ENCODE measurements at places on chromosomes 4 and X.

GRCh38 chr4:90165883-90166282 is 38.7 kb downstream of the CCSER1 start:
- no peak for DNase-seq

GRCh38 chr4:6942238-6942800 is 32.7 kb downstream of the TBC1D14 start:
- DNase-seq, result no peak

GRCh38 chrX:130085551-130086446 is 24.5 kb downstream of the ELF4 start:
- no peak for DNase-seq

DNA sequence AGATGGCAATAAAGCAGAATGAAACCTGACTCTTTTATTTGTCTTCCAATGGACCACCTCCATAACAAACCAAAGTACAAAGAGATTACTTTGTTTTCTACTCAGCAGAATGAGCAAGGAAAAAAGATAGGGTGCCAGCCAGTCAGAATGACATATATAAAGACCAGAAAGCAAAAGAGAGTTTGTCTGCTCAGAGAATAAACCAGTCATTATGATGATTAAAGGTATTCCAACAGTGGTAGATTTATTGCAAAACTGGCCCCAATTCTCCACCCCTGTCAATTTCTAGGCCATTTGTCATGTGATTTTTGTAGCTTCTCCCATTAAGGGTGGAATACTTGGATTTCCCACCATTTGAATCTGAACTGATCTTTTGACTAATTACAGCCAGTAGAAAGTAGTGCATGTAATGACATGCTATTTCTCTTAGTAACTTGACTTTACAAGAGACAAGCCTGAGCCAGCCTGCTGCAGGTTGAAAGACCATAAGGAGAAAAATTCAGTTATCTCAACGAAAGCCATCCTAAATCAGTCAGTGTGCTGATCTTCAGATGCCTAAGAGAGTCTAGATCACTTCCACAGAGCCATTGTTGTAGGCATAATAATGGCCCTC is 203.1 kb downstream of the EPHA5 start:
- no peak for DNase-seq

- DNase-seq, result no peak
Measured at GRCh38 chr4:69056921-69057550, 39.2 kb upstream of the UGT2B7 start.

DNA sequence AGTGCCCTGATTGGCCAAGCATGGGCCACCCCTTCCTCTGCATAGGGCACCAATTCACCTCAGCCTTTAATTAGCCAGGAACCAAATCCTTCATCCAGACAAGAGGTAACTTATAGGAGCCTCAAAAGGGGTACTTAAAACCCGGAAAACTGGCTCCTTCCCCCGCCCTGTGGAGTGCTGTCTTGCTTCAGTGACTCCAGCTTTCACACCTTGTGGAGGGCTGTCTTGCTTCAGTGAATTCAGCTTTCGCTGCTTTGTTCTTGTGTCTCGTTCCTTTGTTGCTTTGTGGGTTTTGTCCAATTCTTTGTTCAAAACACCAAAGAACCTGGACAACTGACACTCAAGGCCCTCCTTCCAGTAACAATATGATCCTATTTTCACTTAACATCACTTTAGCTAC is 82.2 kb upstream of the FRG1 start:
- no peak for DNase-seq

DNA sequence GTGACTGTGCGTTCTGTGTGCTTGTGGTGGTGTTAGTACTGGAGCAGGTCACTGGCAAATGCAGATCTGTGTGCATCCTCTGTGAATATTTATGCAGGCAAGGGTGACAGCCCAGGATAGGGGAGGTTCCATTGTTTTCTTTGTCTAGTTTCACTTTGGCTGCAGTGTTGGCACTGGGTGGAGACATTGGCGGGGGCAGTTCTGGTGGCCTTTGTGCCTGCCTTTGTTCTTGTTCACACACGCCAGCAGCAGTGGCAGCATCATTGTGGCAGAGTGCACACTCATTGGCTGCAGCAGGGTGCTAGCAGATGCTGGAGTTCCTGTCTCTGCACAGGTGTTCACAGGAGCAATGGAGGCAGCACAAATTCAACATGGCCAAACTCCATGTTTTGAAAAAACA is 495.3 kb downstream of the UBE2NL start:
- DNase-seq, result no peak

- no peak for DNase-seq
Measured at GRCh38 chr4:163967263-163967662, 472.8 kb downstream of the TMA16 start.

- no peak for DNase-seq
Measured at GRCh38 chr4:39085891-39086290, 23.9 kb downstream of the KLHL5 start.

DNA sequence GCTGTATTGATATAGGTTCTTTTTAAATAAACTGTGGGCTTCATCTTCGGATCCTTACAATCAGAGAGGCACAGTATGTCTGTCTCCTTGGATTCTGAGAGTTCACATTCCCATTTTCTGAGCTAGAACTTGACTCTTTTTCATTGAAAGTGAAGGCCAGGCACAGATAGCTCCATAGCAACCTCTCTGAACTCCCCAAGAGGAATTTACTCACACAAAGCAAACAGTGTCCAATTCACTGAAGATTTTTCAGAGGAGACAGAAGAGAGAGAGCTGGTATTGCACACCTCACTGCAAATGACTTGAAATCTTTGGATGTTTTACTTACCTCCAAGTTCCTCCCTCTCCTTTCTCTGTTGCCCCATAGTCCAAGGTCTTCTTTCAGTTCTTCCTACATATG is 130.9 kb upstream of the CASK start:
- DNase-seq, result no peak

DNA sequence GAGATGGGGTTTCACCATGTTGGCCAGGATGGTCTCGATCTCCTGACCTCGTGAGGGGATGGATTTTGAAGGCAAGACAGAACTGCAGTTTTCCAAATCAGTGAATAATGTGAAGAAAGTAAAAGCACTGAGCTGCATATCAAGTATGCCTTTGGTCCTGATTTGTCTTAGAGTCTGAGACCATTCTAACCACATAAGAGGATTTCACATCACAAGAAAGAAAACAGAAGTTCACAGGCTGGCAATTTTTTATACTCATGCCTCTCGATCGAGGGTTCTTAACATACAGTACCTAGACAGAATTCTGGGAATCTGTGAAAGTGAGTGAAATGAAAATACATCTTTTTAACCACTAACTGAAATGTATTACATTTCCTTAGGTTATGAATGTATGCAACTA is 23.3 kb downstream of the CHIC2 start:
- no peak for DNase-seq

DNA sequence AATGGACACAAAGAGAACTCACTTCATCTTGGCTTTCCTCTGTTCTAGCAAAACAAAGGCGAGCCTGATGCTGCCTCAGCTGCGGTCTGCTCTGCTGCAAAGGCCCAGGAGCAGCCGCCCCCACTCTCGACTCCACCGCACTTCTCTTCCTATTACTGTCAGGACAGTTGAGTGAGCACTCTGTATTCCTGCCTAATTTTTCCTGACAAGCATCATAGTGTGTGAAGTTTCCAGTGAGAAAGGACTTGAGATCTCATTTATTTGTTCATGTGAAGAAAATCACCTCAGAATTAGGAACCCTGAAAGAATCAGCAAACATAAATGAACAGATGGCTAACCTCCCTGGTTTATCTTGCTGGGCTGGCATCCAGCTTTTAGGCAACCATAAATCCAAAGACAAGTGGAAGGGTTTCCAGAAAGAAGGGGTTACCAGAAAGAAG is 15.6 kb downstream of the SCARB2 start:
- DNase-seq, result no peak

DNA sequence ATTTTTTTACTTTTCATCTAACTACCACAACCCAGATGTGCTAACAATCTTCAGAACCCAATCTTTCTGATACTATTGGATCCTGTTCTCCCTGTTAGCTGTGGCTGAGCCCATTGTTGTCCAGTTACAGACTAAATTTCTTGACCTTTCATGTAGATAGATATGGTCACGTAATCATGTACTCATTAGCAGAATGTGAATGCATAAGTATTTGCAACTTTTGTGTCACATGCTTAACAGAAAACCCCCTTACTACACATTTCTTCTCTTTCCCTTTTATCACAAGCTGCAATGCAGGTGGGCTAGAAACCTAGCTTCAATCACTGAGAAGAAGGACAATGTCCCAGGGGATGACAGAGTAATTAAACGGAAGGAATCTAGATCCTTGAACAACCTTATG is 13.1 kb upstream of the FAM13A start:
- no peak for DNase-seq

DNA sequence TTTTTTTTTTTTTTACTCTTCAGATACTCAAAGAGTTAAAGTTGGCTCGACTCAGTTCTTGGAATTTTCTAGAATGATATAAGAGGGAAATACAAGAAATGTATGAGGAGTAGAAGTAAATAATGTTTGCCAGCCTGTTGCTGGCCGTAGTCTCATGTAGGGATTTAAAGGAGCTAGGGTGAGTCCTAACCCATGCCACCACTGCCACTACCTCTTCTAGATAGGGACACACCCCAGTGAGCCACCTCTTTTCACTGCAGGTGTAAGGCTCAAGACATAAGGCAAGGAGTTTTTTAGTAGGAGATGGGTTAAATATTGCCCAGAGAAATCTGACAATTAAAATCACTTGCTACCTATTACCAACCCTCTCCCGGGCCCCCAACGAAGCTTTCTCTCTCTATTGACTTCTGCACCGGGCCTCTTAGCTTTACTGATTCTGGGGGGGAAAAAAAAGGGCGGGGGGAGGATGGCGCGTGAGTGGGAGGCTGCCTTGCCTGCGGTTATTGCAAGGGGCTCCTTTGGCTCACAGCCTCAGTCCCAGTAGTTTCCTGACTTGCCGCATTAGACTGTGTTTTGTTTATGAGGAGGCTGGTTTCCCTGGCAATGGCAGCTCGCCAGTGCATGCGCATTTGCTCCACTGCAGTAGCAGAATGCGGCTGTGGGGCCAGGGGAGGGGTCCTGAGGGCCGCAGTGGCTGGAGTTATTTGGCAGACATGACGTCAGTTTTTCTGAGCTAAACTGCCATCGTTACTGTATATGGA is 3.0 kb downstream of the LINC00632 start:
- no peak for DNase-seq

GRCh38 chr4:186201535-186202230 is 10.3 kb downstream of the CYP4V2 start:
- peak; percentile 37 for DNase-seq

GRCh38 chr4:177455561-177455970 is 13.3 kb upstream of the AGA start:
- DNase-seq, result no peak

DNA sequence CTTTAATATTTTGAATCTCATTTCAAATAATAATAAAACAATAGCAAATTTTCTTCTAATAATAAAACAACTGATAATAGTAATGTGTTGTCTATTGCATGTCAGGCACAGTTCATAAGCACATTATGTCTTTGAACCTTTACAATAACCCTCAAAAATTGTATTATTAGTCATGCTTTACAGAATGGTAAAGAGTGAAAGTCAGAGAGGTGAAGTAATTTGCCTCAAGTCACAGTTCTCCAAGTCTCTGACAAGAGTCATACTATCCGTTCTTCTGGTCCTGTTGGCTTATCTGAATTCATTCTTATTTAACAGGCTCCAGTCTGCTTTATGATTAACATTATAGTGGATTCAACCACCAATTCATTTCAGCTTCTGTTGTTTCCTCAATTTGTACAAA is 313.0 kb downstream of the AFF2 start:
- DNase-seq, result no peak

DNA sequence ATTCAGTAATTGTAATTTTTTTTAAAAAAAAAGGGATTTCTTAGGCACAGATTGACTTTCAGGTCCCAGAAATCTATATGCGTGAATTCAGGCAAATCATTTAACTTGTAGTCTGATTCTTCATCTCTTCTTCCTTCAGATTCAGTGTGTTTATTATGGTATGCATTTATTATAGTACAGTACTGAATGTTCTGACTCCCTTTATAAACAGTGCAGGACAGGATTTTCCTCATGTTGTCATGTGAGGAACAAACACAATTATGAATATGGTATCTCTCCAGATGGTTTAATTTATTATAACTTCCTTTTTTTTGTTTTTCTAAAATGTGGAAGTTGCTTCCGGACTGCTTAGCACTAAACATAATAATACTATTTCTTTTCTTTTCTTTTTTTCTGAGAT is 54.2 kb downstream of the RPS3A start:
- no peak for DNase-seq

DNA sequence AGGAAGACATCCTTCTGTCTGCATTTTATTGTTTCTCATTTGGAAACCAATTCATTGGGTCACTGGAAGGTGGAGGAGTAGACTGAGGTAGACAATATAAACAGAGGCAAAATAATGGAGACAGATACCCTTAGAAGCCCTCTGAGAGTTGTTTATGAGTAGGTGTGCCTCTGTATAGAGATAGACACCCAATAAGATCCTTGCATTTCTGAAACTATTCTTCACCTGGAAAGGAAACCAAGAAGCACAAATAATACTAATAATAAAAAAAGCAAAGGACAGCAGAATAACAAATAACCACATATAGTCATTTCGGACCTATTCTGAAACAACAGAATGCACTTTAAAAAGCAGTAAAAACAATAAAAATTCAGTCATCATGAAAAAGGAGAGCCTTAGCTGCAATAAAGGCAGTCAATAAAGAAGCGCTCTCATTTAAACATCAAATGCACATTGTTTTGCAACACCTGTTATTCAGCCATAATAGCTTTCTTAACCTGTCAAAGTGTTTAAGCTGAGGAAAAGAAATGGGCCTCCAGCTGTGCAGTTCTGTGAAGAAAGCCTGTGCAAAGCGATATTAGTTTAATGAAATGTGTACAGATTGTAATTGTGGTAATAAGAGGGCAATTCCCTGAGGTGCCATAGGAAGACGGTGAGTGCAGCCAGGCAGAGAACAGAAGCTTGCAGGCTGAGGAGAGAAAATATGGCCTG is 904.2 kb downstream of the STPG2 start:
- DNase-seq, result no peak

DNA sequence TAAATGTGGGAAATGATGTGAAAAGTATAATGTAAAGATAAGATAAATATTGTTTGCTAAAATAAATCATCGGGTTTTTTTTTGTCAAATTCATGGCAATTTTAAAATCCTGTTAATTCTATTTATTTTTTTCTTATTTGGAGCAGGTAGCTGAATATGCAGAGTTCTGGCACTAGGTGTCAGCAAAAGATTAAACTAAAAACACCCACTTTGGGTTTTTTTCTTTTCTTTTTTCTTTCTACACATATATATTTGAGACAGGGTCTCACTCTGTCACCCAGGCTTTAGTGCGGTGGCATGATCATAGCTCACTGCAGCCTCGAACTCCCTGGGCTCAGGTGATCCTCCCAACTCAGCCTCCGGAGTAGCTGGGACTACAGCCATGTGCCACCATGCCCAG is 6.9 kb upstream of the RAP2C start:
- no peak for DNase-seq

DNA sequence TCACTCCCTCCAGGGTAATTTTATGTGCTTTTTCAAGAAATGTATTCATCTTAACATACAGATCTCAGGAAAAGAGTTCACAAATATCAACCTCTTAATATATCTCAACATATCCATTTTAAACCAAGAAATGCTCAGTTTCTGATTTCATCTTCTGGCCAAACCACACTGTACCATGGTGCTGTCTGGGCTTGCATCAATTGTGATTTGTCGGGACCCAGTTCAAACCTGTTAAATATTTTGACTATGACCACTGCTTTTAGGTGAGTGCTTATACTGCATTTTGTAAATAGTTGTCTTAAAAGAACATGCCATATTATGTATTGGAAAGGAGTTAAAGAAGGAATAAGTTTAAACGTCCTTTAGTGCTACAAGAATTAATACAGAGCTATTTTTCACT is 352.1 kb downstream of the SPOCK3 start:
- DNase-seq, result no peak

GRCh38 chr4:40837094-40837870 is 87.5 kb downstream of the NSUN7 start:
- DNase-seq, result no peak

All from stimulated activated CD8-positive, alpha-beta memory T cell treated with anti-CD3 and anti-CD28 coated beads, Interleukin-15, amount 100 ng/mL, for 4 hours (primary cell).